Tibial nerve (tissue), 4 donors: ENCODE measurements at places on chromosomes 7 and 10. TPM values are rescaled to one million over a fixed set of nuclear protein-coding genes. Genes with fewer than 3 reads are reported as not detected.

- DNase-seq, result no peak
- no peak overlapping the region for H3K4me3 ChIP-seq
- H3K4me1 ChIP-seq, result no peaks in the 10 kb centered on the region
- H3K36me3 ChIP-seq, result peaks cover 13% of the 10 kb centered on the region
Observed at GRCh38 chr7:45101748-45102147, 9.7 kb downstream of the TBRG4 start.

- H3K27ac ChIP-seq, result no peak overlapping the region
- DNase-seq, result no peak
- no peaks in the 10 kb centered on the region for H3K4me1 ChIP-seq
- no peaks in the 10 kb centered on the region for H3K27me3 ChIP-seq
Observed at GRCh38 chr10:119602241-119603095, 5.7 kb upstream of the TIAL1 start.

GRCh38 chr7:133723044-133723443 lies 404.1 kb upstream of the LRGUK start:
- no peaks in the 10 kb centered on the region for H3K4me1 ChIP-seq
- no peaks in the 10 kb centered on the region for H3K27me3 ChIP-seq

- H3K36me3 ChIP-seq, result no peaks in the 10 kb centered on the region
- H3K27me3 ChIP-seq, result no peaks in the 10 kb centered on the region
- no peak overlapping the region for H3K4me3 ChIP-seq
- DNase-seq, result no peak
Observed at GRCh38 chr7:28979776-28980175, 21.6 kb upstream of the TRIL start.

SUN1 gene
- 243 TPM for total RNA-seq

DNA sequence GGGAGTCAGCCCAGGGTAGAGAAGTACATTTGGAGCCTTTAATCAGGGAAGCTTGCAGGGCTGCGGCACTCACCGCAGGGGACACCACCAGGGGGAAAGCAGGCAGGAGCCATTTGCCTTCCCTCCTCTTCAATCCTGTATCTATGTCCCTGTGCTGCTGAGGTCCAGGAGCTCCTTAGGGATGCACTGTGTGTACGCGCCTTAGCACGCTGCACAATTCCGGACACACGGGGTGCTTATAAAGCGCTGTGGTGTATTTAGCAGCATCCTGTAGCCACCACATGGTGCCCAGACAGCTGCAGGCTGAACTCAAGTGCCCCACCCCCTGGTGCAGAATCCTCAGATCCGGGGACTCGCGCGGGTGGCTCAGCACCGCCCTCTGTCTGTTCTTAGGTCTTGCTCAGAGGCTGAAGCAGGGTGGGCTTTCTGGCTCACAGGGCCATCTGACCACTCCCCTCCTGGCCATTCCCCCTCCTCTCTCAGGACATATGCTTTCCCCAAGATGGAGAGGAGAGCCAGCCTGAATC lies 421.4 kb downstream of the SDK1 start:
- H3K4me3 ChIP-seq, result no peak overlapping the region
- no peaks in the 10 kb centered on the region for H3K4me1 ChIP-seq
- no peak for DNase-seq

CCDC172 gene
- not detected for total RNA-seq

DNA sequence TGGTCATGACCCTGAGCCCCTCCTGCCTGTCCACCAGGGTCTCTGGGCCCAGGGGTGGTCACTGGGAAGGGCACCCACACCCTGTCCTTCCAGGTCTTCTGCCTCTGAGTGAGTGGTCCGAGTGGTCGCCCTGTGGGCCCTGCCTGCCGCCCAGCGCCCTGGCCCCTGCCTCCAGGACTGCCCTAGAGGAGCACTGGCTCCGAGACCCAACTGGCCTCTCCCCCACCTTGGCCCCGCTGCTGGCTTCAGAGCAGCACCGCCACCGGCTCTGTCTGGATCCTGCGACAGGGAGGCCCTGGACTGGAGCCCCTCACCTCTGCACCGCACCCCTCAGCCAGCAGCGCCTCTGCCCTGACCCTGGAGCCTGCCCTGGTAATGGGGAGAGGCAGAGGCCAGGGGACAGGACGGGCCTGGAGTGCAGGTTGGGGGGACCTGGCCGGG lies 13.9 kb upstream of the ZNF862 start:
- DNase-seq, result no peak
- no peaks in the 10 kb centered on the region for H3K27me3 ChIP-seq

ADIRF gene
- 849 TPM for total RNA-seq

- H3K27ac ChIP-seq, result peak overlapping the region; percentile 89
- DNase-seq, result no peak
- peaks cover 26% of the 10 kb centered on the region for H3K4me1 ChIP-seq
- H3K36me3 ChIP-seq, result peaks cover 27% of the 10 kb centered on the region
- no peaks in the 10 kb centered on the region for H3K27me3 ChIP-seq
Observed at GRCh38 chr10:97426776-97427570, 982 bp downstream of the PGAM1 start.

PDE1C gene
- 31.8 TPM for total RNA-seq

DNA sequence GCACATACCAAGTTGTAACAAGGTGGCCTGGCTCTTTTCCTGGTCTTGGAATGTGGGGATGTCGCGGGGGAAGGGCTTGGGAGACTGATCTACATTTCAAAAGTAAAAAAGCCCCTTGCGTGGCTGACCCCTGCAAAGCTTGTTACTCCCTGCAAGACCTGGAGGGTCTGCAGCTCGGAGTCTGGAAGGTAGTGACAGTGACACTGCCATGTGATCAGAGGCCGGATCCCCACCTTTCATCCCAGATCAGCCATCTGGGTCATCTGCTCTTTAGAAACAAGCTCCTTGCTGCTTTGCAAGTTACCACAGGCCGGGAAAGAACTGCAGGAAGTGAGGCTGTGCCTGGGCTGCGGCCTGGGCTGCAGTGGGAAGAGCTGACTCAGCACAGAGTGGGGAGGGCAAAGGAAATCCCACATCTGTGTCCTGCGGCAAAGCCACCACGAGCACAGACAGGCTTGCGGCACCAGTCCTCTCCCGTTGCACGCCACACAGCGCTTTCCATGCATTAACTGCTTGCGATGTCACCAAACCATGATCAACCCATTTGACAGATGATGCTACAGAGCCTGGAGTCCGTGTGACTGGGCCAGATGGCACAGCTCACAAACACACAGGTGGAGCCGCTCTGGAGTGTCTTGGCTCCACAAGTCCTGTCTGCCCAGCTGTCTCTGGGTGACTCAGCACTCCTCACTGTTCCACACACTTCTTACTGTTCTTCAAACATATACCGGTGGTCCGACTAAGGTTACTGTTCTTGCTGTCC lies 97.7 kb downstream of the SH3PXD2A start:
- peak overlapping the region; percentile 81 for H3K27ac ChIP-seq
- H3K36me3 ChIP-seq, result no peaks in the 10 kb centered on the region
- no peaks in the 10 kb centered on the region for H3K27me3 ChIP-seq
- peaks cover 55% of the 10 kb centered on the region for H3K4me1 ChIP-seq
